ENCODE measurements at places on chromosomes 7 and 10.

- no peak for DNase-seq
Measured at GRCh38 chr7:55537458-55537990, 34.8 kb downstream of the VOPP1 start.

DNA sequence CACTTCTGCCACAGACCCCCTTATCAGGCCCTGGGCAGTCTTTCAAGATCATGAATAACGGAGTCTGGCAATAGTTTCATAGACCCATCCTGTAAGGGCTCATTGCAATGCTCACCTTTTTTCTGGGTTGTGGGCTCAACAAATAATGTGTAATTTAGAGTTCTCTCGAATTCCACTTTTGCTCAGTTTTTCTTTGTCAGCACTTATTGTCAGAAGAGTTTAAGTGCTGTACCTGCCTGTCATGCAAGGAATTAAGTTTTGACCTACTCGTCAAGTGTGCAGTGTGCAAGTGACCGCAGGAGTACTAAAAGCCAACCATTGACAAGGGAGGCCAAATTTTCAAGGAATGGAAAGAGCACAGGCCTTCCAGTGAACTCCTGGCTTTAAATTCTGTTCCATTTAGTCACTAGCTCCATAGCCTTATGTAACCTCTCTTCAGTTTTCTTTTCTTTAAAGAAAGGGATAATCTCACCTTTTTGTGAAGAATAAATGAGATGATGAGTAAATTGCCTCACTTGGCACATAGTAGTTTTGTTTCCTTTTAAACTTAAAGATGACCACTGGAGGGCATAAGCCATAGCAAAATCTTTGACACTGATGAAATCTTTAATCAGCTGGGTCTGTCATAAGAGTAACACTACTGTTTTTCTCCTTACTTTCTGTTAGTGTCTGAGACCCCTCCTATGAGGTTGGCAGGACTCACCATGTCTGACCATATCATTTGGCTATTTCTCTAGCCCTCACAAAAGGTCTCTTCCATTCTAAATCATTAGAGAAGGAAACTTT lies 313.3 kb downstream of the TYW1 start:
- no peak for DNase-seq

DNA sequence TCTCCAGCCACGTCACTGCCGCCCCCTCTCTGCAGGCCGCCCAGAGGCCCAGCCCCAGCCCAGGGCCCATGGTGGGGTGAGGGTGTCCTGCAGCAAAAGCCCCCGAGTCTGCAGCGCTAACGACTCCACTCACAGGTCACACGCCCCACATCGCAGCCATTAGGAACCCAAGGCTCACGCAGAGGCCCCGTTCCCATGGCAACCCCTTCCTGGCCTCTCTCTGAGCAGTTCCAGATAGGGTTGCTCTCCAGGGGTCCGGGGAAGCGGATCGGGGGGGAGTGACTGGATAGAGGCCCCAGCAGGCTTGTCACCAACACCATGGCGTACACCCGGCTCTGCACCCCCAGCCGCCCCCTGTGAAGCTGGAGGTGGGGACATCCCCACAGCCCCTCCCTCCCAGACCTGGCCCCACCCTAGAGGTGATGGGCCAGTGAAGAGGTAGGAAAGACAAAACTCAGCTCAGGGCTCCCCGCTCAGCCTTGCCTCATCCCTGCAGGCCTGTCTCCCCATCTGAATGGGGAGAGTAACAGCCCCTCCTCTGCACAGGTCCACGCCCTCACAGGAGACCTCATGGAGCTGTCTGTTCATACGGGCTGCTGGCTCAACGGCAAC lies 41.2 kb downstream of the TNRC18 start:
- no peak for DNase-seq

GRCh38 chr10:94363251-94363565 lies 469 bp upstream of the NOC3L start:
- DNase-seq: no peak

DNA sequence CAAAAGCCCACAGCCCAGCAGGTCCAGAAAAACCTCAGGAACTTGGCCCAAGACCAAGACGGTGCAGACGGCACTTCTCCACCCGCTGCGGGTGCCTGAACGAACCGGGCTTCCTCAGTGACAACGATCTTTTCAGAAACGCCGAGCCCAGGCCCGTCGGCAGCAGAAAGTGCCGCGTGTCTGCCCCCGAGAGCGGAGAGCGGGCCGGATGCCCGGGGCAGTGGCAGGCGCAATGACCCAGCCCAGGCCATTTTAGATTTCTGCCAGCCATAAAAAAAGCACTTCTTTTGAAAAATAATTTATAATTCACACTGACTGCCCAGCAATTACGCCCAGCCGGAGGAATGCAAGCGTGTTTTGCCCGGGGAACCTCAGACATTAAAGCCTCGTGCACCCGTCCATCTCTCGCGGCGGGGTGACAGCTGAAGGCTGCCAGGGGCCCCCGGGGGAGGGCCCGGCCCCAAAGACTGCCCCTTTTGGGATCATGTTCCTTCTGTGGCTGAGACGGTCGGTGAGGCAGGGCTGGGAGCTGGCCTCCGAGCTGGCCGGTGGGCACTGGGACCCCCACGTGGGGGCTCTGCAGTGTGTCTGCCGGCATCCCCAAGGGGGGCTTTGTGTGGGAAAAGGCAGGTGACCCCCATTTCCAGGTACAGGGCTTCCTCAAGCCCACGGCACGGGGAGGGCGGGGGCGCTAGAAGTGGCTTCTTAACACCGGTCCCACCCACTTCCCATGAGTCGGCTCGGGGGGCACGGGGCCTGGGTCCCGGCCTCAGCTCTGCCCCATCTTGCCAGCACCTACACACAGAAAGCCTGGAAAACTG lies 71.3 kb upstream of the PDGFA start:
- no peak for DNase-seq

GRCh38 chr7:43557831-43558495 lies 24.9 kb upstream of the STK17A start:
- DNase-seq: no peak

- DNase-seq: no peak
Measured at GRCh38 chr7:794671-795329, 37.5 kb upstream of the SUN1 start.

DNA sequence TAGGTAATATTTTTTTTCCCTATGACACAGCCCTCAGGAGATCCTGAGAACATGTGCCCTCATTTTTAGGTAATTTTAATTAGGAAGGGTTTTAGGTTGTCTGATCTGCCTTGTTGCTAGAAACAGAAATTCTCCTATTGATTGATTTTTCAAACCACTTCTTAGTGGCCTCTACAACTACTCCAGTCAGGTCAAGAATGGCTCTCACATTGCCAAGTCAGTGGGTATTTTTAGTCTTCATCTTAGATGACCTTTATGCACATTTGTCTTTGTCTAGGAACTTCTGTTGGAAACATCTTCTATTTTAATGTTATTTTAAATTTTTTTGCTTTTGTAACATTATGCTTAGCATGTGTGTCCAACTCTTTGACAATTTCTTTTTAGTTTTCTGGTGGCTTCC lies 162.3 kb downstream of the MLLT10 start:
- no peak for DNase-seq

DNA sequence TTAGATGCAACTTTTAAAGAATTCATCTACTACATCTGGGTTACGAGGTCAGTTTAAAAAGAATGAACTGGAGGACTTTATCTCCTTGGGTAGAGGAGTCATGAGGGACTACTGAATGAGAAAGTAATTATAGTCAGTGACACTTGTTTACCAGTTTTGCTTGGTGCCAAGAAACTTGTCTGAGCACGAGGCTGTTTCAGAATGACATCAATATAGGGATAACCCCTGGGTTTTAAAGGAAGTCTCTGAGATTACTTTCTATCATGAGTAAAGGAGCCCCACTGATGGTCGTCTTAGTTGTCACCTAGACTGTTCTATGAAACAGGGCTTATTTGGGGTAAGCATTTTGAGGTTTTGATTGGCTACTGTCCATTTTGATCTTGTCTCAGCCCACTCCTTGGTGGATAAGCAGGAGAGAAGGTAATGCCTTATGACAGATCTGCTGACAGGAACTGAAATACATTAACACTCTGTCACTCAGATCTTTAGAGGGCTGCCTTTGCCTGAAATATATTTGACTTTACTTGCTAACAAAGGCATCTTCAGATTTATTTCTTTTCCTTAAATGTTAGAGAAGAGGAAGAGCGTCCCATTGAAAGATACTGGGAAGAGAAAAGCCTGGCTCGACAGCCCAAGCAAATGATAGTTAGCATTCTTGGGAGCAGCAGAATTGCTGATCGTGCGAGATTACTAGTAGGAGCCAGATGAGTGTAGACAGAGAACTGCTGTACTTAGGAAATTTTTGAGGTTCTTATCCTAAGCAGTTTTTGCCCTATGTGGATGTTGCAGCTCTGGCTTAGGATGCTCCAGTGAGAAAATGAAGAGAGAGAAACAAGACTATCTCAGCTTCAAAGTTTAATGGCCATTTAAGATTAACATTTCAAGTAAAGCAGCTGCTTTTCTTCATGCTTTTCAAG lies 299.2 kb upstream of the LRGUK start:
- DNase-seq: no peak

- no peak for DNase-seq
Measured at GRCh38 chr10:79113827-79114226, 45.1 kb downstream of the ZMIZ1 start.

DNA sequence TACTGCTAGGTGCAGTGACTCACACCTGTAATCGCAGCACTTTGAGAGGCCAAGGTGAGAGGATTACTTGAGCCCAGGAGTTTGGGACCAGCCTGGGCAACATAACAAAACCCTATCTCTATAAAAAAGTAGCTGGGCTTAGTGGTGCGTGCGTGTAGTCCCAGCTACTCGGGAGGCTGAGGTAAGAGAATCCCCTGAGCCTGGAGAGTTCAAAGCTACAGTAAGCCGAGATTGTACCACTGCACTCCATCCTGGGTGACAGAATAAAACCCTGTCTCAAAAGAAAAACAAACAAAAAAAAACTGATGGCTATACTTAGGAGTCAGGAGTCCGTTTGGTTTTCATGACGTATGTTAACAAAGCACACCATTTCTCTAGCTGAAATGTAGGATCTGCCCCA lies 2.9 kb downstream of the SGMS1 start:
- DNase-seq: no peak

DNA sequence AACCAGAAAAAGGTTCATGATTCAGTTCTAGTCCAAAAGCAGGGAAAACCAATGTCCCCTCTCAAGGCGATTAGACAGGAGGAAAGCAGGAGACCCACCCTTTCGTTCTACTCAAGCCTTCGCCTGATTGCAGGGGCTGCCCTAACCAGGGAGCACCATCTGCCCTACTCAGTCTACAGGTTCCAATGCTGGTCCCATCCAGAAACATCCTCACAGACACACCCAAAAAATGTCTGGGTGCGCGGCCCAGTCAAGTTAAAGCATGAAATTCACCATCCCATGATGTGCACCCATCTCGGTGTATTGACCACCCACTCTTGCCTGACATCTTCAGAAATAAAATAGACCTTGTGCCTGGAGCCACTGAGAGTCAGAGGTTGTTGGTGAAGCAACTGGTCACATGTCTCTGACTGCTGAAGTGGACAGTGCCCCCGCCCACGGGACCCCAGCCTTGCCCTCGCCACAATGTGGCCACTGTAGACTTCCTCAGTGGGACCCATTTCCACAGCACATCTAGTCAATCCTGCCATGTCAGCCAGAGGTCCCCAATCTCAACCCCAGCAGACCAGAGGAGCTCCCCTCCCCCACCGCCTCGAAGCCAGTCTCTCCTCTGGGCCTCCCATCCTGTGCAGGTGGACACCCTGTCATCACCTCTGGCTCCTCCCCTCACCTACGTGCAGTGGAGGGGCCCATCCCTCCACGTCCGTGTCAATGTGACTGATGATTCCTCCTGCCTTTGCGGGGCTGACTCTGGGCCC lies 116.3 kb upstream of the PPP2R2D start:
- no peak for DNase-seq

DNA sequence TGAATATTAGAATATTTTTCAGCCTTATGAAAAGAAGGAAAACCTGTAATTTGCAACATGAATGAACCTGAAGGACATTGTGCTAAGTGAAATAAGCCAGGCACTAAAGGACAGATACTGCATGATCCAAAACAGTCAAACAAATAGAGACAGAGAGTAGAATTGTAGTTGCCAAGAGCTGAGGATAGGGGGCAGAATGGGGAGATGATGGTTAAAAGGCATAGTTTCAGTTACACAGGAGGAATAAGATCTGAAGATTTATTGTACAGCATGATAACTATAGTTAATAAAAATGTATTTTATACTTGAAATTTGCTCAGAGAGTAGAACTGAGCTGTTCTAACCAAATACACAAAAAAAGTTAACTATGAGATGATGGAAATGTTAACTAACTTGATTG lies 149.0 kb upstream of the TMEM106B start:
- no peak for DNase-seq

- DNase-seq: no peak
Measured at GRCh38 chr7:1704811-1705738, 35.0 kb downstream of the ELFN1 start.

- no peak for DNase-seq
Measured at GRCh38 chr10:70435241-70436085, 6.0 kb downstream of the NODAL start.

DNA sequence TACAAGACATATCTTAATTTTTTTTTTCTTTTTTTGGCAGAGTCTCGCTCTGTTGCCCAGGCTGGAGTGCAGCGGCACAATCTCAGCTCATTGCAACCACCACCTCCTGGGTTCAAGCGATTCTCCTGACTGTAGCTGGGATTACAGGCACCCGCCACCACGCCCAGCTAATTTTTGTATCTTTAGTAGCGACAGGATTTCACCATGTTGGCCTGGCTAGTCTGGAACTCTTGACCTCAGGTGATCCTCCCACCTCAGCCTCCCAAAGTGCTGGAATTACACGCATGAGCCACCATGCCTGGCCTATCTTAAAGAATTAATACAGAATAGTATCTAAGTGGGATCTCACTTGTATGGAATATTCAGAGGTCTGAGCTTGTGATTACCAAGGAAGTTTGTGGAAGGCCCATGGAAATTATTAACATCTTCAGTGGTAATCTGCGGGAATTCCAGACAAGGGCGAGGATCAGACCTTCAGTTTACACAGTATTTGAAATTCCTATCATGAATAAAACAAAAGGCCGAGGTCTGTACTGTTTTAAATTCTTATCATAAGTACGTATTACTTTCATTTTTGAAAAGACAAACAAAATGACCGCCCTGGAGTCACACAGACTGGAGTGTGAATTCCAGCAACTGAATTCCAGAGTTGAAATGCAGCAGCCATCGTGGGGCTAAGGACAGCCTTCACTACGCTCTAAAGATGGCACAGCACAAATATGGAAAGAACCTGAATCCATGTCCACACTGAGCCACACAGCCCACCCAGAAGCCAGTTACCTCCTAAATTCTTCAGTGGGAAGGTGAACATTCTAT lies 16.7 kb downstream of the GPRIN2 start:
- DNase-seq: no peak

Data from activated T-cell treated with anti-CD3 and anti-CD28 coated beads for 4 hours (primary cell).